ACHN (cell line): ENCODE measurements at places on chromosomes 3 and 15.

GRCh38 chr3:47412453-47412756 is 31.6 kb downstream of the PTPN23 start:
- DNase-seq: no peak

- DNase-seq: no peak
Measured at GRCh38 chr3:128480717-128481437, 12.1 kb downstream of the GATA2 start.

GRCh38 chr15:31349233-31350141 is 22.9 kb downstream of the KLF13 start:
- DNase-seq: no peak

GRCh38 chr3:125245521-125245920 is 33.0 kb upstream of the SLC12A8 start:
- no peak for DNase-seq
